ENCODE measurements at places on chromosomes 11 and 22.

DNA sequence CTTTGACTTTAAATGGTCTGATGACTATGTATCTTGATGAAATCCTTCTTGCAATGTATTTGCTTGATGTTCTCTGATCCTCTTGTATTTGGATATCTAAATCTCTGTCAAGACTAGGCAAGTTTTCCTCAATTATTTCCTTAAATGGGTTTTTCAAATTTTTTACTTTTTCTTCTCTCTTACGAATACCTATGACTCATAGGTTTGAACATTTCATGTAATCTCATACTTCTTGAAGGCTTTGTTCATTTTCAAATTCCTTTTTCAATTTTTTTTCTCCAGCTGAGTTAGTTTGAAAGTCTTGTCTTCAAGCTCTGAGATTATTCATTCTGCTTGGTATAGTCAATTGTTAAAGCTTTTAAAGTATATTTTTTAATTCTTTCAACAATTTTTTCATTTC lies 13.1 kb downstream of the OR10W1 start:
- no peak for DNase-seq

DNA sequence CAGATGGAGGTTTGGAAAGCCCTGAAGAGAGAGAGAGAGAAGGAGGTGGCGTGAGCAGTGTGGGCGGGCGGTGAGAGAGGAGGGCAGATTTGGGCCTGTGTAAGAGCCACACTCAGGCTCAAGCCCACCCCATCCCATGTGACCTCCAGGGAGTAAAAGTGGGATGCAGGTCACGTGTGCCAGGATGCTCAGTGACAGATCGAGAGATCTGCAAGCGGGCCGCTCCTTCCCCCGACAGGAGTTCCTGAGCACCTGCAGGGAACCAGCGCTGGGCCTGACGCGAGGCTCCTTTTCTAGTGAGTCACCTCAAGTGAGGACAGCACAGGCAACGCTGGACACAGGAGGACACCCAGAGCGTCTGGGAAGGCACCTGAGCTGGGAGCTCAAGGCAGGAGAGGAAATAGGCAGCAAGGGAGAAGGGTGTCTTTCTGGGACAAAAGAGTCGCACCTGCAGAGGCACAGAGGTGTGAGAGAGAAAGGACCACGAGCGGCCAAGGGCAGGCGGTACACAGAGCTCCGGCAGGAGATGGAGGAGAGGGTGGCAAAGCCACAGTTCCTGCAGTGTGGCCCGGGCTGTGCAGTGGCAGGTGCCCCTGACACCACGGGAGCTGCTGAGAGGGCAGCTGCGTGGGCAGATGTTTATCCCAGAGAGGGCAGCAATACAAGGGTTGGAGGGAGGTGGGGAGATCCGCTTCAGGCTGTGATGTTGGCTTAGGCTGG lies 1294.8 kb downstream of the TBC1D22A start:
- no peak for DNase-seq

DNA sequence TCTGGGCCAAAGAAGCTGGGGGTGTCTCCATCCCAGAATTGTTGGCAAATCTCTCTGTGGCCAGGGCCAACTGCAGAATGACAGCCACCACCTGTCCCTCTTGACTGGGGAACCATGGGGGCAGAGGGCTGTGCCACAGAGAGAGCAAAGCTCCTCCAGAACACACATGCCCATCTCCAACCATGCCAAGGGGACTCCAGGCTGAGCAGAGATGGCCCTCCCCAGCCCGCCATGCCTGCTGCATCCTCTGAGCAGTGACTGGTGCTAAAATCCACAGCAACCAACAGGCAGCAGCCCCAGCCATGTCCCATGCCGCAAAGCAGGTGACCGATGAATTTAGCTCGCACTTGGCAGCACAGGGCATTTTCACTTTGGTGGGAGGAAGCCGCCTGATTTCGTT lies 45.0 kb downstream of the LARGE1 start:
- DNase-seq: no peak

- DNase-seq: no peak
Measured at GRCh38 chr22:38830026-38830844, 13.6 kb downstream of the NPTXR start.

DNA sequence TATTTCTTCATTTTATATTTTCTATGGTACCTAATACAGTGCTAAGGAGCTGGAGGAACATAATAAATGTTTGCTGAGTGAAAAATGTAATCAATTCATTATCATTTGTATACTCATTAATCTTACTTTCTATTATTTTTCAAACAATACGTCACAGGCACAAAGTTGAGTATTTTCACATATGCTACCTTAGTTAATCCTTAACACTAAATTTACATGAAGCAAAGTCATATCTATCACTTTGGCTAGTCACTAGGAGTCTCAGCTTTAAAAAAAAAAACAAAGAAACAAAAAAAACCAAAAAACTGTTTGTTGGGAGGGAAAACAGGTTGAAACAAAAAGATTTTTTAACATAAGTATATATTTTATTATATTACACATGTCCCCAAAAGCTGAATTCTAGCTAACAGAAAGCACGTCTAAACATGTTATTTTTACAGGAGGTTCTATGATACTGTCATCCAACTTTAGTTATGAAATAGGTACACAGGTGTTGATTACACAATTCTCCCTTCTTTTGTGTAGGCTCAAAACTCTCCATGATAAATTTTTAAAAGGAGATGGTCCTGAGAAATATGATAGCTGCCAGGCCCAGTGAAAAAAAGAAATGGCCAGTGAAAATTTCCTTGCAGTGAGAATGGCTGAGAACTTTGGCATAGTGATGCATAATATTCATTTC lies 14.3 kb downstream of the HPS5 start:
- no peak for DNase-seq
